Fibroblast of villous mesenchyme (primary cell): ENCODE measurements at places on chromosomes 12 and 14. TPM values are rescaled to one million over a fixed set of nuclear protein-coding genes. Genes with fewer than 3 reads are reported as not detected.
A peak's percentile ranks its signal among the peaks of the same experiment; 100 is the strongest.

- DNase-seq, result peak; percentile 42
Measured at GRCh38 chr12:75853626-75854025, 177.9 kb downstream of the PHLDA1 start.

Gene ACADS
- 6.9 and 9.7 TPM in 2 replicates for total RNA-seq

DNA sequence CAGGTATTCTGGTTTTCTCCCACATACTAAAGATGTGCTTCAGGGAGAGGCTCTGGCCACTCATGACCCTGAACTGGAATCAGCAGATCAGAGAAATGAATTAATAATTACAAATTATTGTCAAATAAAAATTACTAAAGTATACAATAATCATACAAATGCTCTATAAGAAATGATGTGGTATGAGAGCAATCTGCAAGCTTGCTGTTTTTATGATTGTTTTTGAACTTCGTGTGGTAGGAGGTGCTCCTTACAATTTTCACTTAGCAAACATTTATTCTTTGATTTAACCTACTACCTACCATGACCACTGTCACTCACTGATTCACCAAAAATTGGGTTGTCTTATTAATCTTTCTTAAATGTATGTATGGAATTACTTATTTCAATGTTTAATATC is 16.2 kb downstream of the ATP2B1 start:
- no peak for DNase-seq

GRCh38 chr14:70780396-70781075 is 28.8 kb downstream of the MAP3K9 start:
- no peak for DNase-seq

Gene PTPN21
- 14.2 TPM in 2 replicates for total RNA-seq
